Sigmoid colon (tissue), 7 donors: ENCODE measurements at places on chromosomes 3 and 15. TPM values are rescaled to one million over a fixed set of nuclear protein-coding genes. Genes with fewer than 3 reads are reported as not detected.

NEDD4 gene
- total RNA-seq, result 25.3 TPM

ACKR4 gene
- total RNA-seq, result not detected

PLSCR2 gene
- total RNA-seq, result not detected

MLF1 gene
- total RNA-seq, result 5.0 TPM

NOX5 gene
- not detected for total RNA-seq
